ENCODE measurements at places on chromosomes 6 and 20.

GRCh38 chr6:14621518-14621917 lies 503.9 kb downstream of the CD83 start:
- no peak for DNase-seq

- DNase-seq, result peak; percentile 12
Measured at GRCh38 chr6:89281779-89282246, 33.3 kb downstream of the GABRR2 start.

- no peak for DNase-seq
Measured at GRCh38 chr6:147852772-147853171, 344.3 kb downstream of the SAMD5 start.

DNA sequence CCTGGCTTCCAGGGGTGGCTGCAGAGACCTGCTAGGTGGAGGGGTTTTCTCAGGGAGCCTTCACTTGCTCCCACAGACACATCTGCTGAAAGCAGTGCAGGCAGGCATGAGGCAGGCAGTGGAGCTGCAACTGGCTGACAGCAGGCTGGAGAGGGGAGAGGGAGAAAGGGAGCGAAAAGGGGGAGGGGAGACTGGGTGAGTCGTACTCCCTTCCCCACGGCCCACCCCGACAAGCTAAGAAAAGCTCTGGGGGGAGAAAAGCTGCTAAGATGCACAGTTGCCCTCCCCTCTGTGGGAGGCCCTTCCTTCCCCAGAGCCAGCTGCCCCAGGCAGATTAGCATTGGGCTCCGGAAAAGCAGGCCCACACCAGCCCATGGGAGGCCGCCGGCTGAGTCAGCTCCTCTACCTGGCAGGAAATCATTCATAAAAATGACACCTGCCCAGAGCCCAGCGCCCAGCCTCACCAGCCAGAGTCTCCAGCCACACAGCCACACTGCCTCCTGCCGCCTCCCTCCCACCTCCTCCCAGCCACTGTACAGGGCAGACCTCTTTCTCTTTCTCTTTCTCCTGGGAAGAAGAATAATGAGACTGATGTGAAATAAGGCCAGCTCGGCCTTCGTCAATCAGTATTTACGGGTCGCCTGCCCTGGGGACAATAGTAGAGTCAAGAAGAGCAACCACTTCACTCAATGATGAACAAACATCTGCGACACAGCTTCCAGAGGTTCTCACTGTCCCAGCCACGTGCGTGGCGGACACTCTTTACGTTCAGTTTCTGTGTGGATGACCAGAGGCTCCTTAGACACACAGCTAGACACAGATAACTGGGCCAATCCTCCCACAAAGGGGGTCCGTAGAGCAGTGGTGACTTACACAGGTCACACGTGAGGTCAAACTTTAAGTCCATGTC lies 7.7 kb upstream of the C20orf203 start:
- peak; percentile 86 for DNase-seq

- DNase-seq, result no peak
Measured at GRCh38 chr20:58328836-58329235, 19.3 kb downstream of the RAB22A start.

GRCh38 chr6:122214605-122215318 lies 184.7 kb upstream of the HSF2 start:
- DNase-seq, result no peak

GRCh38 chr6:67252663-67253062 lies 1382.4 kb upstream of the ADGRB3 start:
- DNase-seq, result no peak

DNA sequence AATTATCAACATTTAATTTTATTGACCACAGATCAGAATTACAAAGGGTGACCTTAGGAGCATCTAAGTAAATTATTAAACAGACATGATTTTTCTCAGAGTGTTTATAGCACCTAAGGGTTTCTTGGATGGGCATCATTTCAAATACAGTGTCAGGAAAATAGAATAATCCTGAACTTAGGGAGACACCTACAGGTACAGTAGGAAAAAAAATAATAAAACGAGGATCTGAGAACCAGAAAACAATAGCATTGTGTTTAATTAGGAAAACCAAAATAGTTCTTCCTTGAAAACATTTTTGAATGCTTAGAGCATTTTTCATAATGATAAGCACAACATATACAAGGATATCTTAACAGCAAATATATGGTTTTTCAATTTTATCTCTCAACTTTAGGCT lies 39.2 kb downstream of the MMUT start:
- peak; percentile 21 for DNase-seq

DNA sequence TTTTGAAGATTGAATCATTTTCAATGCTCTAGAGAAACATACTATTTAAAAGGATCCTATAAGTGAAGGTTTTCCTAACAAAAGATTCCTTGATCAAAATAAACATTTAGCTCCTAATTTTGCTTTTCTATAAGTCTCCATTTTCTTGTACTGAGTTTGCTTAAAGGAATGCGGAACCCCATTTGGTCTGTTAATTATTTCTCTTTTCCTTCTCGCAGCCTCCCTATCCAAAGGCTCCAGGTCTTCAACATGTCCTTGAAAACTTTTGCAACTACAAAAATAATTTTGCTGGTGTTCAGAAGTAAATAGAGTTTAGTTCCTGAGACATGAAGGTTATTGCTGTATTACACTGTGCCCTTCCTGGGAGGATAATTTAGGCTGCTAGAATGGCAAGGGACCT lies 8.3 kb upstream of the NPEPL1 start:
- DNase-seq, result no peak

GRCh38 chr6:140774080-140774505 lies 1358.6 kb upstream of the GJE1 start:
- DNase-seq, result no peak

- no peak for DNase-seq
Measured at GRCh38 chr6:159829526-159829925, 29.4 kb downstream of the PNLDC1 start.

DNA sequence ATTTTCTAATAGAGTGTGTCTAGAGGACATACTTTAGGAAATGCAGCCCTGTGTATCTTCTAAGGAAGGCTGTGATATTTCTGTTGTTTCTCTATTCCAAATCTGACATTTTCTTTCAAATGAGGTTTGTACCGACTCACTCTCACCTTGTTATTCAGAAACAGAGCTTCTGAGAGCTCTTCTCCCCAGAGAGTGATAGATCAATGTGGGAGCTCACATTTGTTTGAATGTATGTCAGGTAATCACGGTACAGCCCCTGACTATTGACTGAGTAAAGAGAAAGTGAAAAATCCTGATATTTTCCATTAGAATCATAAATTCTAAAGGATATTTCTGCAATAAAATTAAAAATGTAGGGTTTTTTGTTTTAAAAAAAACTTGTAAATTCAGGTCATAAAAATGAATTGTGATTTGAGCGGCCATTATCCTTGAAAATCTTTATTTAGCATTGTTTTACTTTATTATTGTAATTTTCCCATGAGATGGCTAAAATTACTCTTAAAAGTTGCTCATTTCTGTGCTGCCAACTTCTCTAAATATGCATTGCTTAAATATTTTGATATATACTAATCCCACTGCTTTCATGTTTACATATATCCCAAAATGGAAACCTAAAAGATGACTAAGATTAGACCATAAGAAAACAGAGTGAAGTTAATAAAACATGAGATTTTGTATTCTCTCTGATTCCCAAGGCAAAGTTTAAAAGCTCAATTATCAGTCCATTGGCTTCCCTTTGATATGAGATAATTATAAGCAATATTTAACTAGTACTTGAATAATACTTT lies 1226.8 kb upstream of the CITED2 start:
- DNase-seq, result no peak

DNA sequence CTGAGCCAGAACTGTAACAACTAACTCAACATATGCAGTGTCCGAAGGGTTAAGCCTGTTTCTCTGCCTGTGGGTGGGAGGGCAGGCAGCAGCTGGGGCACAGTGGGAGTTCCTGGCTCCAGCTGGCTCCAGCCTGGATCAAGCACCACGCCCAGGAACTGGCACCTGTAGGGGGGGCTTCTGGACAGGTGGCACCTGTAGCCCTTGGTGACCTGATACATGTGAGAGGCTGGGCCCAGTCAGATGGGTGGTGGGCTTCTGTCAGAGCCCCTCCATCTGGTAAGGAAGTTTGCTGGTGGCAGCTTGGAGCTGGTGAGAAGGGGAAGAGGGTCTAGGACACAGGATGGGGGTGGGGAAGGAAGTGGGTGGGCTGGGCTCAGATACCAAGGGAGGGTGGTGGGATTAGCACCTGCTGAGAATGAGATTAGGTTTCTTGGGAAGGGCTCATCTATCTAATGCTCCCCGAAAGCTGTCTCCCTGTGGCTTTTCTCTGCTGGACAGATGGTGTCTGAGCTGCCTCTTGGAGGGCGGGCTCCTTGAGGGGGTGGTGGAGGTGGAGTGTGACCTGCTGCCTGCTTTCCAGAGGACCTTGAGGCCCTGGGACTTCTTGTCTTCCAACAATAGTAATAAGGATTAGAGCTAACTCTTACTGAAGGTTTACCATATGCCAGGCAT lies 28.5 kb downstream of the BCL2L1 start:
- peak; percentile 44 for DNase-seq

DNA sequence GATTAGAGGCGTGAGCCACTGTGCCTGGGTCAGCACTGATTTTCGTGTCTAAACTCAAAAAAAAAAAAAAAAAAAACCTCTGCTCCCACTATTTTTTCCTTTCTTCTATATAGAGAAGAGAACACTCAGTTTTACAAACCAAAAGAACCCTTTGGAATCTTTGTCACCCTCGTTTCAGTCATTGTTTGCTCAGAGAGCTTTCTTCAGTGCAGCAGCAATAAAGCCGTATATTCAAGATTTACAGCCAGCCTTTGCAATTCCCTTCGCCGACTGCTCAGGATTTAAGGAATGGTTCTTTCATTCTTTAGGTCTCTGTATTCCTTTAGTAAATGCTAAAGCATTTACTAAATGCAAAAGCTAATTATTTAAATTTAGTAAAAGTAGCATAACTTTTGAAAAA lies 20.1 kb downstream of the RIOK1 start:
- no peak for DNase-seq

- DNase-seq, result no peak
Measured at GRCh38 chr6:38151580-38152500, 332.3 kb downstream of the ZFAND3 start.

- DNase-seq, result no peak
Measured at GRCh38 chr6:45838996-45839395, 176.7 kb downstream of the CLIC5 start.

DNA sequence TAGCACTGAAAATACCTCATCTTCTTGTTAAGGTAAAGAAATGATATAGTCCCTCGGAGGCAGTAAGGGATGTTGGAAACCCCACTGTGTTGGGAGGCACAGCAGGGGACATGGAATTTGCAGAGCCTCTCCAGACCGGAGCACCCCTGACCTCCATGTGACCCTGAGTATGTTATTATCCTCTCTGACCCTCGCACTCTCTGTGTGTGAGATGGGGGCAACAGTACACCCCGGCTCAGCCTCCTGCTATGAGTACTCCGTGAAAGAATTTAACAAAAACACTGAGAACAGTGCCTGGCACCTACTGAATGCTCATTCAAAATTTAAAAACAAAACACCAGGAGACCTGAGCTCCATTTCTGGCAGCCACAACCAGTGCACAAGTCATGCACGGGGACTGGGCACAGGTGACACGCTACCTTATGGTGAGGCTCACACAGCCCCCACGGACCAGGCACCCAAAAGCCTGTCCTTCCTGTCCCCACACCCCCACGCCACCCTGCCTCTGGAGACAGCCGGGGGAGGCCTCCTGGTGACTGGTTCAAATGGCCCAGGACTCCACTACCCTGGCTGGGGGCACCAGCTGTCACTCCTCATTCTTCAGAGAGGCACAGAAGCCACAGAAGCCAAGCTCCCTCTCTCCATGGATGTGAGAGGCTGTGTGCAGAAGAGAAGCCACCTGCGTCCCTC lies 6.1 kb downstream of the NINL start:
- DNase-seq, result no peak

DNA sequence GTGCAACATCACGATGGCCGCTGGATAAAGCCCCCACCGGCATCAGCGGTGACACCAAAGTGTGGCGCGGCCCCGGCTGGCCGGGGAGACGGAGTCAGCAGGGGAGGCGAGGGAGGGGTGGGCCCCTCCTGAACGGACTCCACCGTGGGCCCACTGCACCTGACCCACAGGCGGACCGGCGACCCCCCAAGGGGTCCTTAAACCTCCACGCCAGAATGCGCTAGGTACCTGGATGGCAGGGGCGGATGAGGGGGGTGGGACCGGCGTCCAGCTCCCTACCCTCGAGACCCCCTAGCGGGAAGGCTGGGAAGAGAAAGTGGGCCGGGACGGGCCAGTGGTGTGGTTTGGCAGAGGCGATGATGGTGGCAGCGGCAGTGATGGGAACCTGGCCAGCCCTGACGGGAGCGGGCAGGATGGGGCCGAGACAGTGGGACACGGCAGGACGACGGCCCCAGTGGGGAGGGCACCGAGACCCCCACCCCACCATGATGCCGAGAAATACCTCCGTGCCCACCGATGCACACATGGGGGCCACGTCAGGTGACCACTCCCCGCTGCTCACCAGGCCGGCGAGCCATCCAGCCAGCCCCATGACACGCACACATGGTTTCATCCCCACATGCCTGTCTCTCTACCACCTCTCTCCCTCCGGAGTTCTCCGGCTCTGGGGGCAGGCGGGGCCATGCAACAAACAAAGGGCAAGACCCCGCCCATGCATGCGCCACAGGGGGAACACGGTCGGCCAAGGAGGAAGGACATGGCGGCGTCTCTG lies 771.9 kb upstream of the DEFB115 start:
- no peak for DNase-seq

DNA sequence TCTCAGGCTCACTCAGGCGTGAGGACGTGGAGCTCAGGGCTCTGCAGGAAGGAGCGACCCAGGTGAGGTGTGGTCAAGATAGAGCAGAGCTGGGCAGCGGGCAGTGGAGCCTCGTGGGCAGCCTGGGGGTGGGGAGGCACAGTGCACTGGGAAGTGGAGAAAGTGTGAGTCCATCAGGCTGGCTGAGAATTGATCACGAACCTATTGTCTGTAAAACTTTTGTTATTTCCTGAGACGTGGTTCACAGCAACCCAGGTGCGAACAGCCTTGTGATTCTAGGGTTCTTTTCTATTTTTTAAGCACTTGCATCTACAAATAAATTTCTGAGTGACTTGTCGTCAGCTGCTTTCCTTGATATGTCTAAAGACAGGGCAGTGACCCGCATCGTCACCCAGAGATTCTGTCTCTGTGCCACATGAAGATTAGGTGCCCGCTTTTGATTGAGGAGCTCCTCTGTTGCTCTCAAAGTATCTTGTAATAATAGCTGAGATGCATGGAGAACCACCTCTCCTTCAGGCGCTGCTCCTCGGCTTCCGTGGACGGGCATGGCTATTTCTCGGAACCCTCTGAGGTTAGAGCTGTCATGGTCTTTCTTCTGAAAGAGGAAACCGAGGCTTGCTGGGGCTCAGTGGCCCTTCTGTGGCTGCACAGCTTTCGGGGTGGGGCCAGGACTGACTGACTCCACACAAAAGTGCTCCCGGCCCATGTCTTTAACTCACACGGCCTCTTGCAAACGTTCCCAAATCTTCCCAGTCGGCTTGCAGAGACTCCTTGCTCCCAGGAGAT lies 662 bp upstream of the CCR6 start:
- DNase-seq, result no peak

- DNase-seq, result no peak
Measured at GRCh38 chr20:54076259-54076658, 5.9 kb upstream of the BCAS1 start.

DNA sequence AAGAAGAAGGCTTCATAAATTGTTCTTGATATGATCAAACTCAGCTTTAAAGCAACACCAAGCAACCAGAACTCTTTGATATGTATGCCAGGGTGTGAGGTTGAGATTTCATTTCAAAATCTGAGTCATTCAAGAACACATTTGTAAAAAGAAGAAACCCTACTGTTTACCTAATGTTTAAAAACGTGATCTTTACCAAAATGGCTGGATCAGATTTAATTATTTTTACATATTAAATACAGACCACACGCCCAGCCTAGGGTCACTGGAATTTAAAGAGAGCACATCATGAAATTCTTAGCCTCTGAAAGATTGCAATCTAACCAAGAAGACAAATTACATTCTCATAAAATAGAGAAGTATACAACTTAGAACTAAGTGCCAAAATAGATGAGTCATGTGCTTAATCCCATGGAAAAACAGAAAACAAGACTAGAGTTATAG lies 206.8 kb upstream of the SMLR1 start:
- DNase-seq, result no peak

All from SHP77 (cell line).